ENCODE measurements at places on chromosomes 5 and 9.

- no peak for DNase-seq
Observed at GRCh38 chr5:138264183-138264582, 10.2 kb downstream of the GFRA3 start.

DNA sequence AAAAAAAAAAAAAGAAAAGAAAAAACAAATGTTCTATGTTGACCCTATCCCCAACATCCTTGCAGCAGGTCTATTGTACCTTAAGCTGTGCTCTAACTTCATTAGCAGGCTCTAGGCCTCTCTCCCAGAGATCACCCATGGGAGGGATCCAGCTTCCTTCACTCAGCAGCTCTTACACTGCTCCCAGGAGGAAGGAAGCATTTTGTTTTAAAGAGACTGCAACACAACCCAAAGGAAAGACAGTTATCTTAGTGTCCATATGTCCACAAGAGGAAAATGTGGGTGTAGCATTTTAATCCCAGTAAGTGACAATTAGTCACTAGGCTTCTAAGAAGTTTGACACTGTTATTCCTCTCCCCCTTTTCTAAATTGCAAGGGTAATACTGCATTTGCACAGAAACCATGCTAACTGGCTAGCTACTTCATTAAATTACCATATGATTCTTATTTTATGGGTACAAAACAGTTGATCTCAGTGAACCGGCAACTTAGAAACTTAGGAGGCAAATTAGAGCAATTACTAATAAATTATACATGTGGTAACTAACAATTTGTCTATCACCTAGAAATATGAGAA lies 58.8 kb downstream of the MARCHF3 start:
- DNase-seq, result no peak

GRCh38 chr9:84694248-84694647 lies 24.7 kb downstream of the NTRK2 start:
- no peak for DNase-seq

- no peak for DNase-seq
Observed at GRCh38 chr9:116269250-116269649, 115.7 kb downstream of the PAPPA start.

DNA sequence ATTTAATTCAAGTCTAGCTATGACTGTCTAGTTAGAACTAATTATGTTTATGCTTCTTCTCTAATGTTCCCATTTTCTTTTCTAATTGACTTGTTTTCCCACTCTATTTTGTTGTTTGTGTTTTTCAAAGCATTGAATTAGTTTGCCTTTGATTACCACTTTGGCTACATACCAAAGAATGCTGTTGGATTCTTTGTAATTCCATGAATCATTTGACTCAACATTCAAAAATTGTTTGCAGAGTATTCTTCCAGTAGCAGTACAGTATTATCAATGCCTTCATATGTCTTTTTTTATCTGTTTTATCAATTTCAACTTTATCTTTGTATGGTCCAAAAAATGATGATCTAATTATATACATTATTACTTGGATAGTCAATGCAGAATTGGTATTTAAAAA lies 288.7 kb downstream of the RFX3 start:
- no peak for DNase-seq

DNA sequence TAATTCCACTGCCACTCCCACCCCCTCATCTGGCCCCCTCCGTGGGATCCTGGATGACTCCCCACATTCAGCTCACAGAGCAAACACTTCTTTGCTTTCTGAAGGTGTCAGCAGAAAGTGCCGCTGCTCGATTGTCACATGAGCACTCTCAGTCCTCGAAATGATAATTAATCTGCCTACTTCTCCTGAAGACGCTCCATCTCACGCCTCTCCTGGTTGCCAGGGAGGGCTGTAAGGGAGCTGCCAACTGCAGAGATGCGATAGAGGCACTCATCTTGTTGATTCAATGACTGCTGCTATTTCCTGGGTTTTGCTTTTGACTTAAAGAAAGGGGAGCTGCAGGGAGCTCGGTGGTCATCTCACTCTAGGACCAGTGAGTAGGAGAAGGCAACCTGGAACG lies 206.5 kb downstream of the DAB2IP start:
- no peak for DNase-seq

DNA sequence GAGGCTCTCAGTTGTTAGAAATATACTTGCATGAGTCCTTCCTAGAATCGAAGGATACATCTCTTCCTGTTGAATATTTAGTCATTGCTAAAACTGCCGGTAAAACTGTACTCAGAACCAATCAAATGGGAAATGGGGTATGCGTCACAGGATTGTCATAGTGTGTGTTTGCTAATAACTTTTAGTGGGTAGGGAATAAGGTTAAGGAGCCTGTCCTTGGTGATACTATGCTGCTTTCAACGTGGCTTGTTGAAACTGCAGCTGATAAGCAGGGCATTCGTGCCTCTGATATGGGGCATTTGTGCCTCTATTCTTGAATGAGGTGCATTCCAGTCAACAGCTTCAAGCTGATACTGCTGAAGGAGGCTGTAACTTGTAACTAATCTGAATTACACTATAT lies 26.6 kb downstream of the HABP4 start:
- no peak for DNase-seq

DNA sequence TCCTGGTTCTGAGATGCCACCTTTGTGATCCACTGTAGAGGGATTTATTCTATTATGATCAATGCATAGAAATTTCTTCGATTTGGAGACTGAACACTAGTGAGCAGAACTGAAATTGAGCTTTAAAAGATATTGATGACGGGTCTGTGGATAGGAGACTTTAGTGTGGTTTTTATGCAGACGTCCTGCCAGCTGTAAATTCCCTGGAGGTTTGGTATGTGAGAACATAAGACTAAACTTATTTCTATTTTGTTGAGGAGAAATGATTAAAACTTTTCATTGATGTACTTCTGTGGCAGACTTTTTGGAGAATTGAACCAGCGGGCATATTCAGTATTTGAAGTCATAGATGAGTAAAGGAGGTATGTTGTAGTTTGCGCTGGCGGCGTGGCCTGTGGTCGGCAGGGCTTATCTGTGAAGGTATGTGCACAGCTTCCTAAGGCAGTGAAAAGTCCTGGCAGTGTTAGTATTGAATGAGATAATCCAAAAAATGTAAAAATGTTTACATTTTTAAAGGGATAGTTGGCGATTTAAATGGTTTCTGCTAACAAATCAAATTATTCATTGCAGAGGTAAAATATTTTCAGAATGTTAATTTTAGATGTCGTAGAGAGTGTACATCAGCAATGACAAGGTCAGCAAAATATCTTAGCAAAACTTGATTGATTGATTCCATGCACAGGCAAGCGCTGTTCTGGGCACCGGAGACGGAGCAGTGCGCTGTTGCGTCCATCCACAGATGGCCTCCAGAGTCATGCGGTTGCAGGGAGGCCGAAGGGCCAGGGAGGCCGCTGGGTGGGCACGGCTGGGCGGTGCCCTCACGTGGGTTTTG lies 20.4 kb downstream of the TENT4A start:
- DNase-seq, result no peak

DNA sequence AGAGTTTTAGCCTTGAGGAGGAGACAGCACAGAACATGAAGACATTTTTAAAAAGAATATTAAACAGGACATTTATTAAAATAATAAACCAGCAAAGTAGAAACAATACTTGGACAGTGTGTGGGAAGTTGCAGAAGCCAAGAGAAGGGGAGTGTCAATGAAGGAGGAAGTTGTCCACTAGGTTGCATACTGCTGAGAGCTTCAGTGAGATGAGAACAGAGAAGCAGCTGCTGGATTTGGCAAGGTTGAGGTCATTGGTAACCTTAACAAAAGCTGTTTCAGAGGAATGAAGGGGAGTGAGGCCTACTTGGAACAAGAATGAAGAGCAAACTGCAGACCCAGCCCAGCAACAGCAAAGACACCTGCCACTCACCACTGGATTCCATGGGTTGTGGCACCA lies 11.4 kb downstream of the BHMT start:
- DNase-seq, result no peak

GRCh38 chr5:157159209-157159751 lies 6.8 kb downstream of the GARIN3 start:
- DNase-seq, result no peak

GRCh38 chr5:141382469-141383294 lies at the start of gene PCDHGA7:
Gene PCDHGA7 (plus strand): TSS chr5:141382742. CDS start chr5:141382900, 158 bp downstream.
- DNase-seq, result no peak

DNA sequence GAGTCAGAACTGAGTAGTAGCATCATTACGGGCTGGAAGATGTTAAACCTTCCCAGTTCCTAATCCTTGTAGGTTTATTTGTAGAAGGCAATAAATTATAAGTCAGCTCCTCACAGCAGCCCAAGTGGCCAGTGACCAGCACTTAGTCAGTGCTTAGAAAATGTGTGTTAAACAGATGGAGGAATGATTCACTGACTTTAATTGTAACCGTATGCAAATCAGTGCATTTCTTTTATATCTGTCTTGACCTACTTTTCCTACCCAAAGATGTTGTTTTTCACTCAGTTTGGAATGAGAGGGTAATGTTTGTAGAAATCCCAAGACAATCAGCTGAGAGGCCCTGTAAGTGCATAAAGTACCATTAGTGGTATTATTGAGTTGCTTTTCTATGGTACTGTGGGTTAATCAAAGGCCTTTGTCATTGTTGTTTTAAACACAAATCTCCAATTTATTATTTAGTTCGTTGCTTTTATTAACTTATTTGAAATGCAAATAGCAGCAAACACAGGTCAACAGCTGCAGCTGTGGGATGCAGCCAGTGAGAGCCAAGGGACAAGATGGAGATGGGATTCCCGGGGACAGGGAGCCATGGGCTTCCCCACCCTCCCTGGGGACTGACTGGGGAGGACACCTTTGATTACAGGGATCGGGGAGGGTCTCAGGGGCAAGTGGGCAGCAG lies 49.8 kb downstream of the MAP1B start:
- DNase-seq, result no peak

- DNase-seq, result no peak
Observed at GRCh38 chr9:1707291-1707690, 307.9 kb upstream of the SMARCA2 start.

DNA sequence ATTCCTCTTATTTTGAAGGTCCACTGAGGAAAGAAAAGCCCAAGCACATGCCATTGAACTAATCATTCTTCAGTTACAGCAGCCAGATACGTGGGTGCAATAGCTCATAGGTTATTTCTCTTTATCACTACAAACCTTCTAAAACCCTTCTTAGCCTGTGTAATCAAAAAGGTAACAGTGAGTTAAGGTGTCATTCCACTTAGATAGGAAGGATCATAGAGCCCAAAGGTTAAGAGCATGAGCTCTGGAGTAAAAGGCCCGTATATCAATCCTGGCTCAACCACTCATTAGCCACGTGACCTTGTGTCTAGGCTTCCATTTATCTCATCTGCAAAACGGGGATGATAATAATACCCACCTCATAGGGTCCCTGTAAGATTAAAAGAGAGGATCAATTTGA lies 2.7 kb downstream of the GPX8 start:
- no peak for DNase-seq

DNA sequence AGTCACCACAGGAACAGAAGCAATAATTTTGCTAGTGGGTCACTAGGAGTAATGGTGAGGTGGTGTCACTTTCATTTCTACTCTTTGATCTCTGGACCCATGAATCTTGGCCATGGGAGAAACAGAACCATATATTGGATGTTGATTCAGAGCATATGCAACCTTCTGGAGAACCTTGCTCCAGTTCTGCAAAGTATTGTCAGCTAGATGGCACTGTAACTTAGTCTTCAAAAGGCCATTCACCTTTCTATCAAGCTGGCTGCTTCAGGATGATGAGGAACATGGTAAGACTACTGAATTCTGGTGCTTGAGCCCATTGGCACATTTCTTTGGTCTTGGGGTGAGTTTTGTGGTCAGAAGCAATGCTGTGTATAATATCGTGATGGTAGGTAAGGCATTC lies 129.1 kb upstream of the FBN2 start:
- no peak for DNase-seq

DNA sequence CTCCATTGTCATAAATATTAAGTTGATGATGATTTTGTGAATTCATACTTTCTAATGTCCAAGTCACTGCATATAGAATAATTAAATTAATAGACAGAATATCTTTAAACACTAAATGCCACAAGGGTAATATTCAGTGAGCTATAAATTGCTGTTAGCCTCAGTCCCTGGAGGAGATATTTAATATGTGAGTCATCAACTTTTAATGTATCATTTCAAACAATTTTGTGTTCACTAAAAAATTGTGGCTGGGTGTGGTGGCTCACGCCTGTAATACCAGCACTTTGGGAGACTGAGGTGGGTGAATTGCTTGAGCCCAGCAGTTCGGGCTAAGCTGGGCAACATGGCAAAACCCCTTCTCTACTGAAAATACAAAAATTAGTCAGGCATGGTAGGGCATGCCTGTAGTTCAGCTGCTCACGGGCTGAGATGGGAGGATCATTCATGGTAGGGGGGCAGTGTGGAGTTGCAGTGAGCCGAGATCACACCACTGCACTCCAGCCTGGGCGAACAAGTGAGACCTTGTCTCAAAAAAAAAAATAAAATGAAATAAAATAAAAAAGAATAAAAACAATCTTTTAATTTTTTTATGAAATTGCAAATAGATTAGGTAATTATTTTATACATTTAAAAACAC lies 717.3 kb upstream of the CHD1 start:
- DNase-seq, result no peak

GRCh38 chr5:154196955-154197652 lies 6.6 kb downstream of the GALNT10 start:
- no peak for DNase-seq

- DNase-seq, result no peak
Observed at GRCh38 chr5:132024789-132025402, 13.4 kb upstream of the ACSL6 start.

DNA sequence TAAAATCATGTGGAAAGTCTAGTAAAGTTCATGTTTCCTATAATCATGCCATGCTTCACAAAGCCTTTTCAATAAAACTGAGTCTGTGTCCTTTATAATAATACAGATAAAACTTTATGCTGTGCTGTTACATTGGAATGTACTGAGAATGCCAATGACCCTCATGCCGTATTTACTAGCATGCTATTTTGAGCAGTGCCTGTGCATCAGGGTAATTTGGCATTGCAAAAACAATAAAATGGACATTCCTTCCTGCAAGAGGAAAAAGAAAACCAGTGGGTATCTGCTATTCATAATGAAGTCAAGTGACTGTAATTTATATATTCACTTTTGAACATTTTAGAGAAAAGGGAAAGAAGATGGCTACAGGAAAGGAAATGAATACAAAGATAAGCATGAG lies 159.0 kb downstream of the PBX3 start:
- DNase-seq, result no peak

- no peak for DNase-seq
Observed at GRCh38 chr5:34034534-34035327, 8.3 kb downstream of the C1QTNF3 start.

DNA sequence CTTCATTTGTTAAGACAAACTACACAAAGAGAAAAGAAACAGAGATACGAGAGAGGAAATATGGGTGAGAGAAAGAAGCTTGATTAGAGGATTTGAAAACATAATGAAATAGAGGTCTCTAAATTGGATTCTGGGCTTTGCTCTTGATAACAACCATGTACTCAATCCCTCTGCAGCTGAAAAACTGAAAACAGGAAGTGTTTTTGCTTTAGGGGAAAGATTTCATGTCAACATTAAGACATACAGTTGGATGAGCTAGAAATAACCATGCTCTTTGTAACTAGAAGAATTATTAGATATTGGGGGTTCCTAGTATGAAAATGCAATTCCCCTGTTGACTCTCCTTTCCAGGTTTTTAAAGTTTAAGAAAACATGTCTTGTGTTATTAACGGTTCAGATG lies 21.9 kb downstream of the CRHBP start:
- DNase-seq, result no peak

GRCh38 chr5:148912146-148912545 lies 85.7 kb downstream of the ADRB2 start:
- DNase-seq, result no peak

GRCh38 chr9:33256236-33256635 lies 8.3 kb downstream of the BAG1 start:
- DNase-seq, result no peak
